NB4 (cell line): ENCODE measurements at places on chromosomes 16 and 17.
A peak's percentile ranks its signal among the peaks of the same experiment; 100 is the strongest.

- DNase-seq: no peak
Measured at GRCh38 chr17:9286434-9286833, 265.1 kb downstream of the NTN1 start.

DNA sequence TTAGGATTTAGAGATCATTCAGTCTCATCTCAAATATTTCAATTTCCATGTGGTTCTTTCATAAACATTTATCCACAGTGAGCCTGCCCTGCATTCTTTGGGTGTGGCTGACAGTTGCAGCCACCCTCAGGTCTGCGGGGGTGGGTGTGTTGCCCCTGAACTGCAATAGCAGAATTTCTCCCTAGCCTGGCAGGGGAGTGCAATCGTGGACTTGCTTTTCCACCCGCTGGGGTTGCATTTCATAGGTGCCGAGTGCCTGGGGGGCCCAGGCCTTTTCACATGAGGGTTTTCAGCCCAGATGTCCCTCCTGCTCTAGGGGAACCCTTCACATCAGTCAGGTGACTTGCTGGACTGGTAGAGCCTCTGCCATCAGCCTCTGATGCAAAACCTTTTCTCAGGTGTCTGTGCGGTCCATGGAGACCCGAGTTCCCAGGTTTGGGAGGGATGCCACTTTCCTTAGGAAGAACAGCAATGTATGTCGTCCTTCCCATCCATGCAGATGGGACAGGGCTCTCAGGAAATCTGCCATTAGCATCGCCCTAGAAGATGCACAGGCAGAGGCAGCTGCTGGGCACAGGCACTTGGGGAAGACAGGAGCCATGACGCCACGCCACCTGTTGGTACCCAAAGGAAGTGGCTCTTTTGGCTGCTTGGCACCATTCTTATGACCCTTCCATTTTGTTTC lies 2.4 kb upstream of the USP36 start:
- peak; percentile 71 for DNase-seq

DNA sequence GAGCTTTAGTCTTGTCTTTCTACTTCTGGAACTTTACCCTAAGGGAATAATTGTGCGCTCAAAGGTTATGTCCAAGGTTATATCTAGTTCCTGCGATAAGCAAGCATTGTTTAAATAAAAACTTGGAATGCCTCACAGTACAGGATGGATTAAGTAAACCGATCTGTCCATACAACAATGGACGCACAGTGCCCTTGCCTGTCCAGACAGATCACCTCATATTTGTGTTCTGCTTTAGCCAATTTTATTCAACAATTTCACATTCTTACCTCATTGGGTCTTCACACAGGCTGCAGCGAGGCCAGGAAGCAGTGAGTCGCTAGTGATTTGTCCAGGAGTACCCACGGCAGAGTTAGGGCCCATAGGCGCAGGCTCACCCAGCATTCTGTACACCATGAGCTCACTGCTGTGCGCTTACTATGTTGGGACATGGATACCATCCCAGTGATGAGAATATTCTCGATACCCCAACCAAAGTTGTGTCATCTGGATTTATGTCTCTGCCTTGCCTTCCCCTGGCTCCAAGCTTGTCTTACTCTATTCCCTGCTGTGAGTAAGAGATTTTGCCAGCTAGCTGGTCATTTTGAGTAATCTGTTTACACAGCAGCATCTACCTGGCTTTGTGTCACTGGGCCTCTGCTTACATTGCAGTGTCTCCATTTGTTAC lies 39.8 kb downstream of the USP43 start:
- DNase-seq: no peak

GRCh38 chr16:84313921-84314320 lies 19.2 kb downstream of the WFDC1 start:
- DNase-seq: no peak

DNA sequence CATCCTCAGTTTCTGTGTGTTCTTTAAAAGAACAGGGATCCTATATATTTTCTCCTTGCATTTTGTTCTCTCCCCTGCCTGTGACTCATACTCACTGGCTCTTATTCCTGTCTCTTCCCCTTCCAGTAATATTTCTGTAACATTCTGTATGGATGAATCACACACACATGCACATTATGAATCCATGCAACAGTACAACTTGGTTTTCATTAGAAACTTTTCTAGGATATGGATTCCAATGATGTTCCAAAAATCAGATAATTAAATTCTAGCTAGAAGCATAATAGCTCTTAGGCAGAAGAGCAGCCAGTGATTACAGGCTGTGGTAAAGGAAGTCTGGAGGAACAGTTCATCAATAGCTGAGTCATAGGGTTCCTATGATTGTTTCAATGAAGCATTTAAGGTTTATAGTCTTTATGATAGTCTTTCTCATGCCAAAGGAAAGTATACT lies 119.6 kb upstream of the PMFBP1 start:
- DNase-seq: no peak

- no peak for DNase-seq
Measured at GRCh38 chr16:89899879-89900481, 18.7 kb upstream of the MC1R start.

GRCh38 chr17:59826706-59827453 lies 65.9 kb downstream of the TUBD1 start:
- no peak for DNase-seq

DNA sequence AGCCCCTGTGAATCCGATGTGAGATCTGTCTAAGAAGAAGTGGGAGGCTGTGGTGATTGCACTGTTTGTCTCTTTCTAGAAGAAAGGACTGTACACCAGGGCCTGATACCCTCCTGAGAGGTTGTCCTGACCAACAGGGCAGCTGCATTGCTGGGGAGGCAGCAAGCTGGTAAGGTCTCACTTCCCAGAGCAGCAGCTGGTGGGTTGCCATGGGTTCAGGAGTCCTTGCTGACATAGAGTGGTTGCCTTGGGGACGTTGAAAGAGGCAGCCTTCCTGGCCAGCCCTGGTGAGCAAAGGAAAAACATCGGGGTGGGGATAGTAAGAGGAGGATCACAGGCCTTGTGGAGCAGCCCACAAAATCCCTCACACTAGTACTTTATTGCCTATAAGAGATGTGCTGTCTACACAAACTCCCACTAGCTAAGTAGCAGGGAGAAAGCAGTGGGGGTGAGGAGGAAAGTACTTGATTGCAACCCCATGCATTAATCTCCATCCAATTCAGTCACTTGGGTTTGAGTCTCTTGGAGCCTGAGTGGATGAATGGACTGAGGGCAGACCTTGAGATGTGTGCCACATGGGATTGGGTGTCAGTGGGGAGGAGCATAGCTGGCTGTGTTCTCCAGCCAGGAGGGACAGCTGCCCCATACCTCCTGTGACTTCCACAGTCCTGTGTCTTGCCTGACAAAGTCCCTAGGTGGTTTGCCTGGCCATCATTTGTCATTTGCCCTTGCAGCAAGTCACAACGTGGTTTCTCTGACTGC lies 143.8 kb upstream of the RPL38 start:
- no peak for DNase-seq

- DNase-seq: no peak
Measured at GRCh38 chr17:55144518-55144917, 120.2 kb upstream of the HLF start.

DNA sequence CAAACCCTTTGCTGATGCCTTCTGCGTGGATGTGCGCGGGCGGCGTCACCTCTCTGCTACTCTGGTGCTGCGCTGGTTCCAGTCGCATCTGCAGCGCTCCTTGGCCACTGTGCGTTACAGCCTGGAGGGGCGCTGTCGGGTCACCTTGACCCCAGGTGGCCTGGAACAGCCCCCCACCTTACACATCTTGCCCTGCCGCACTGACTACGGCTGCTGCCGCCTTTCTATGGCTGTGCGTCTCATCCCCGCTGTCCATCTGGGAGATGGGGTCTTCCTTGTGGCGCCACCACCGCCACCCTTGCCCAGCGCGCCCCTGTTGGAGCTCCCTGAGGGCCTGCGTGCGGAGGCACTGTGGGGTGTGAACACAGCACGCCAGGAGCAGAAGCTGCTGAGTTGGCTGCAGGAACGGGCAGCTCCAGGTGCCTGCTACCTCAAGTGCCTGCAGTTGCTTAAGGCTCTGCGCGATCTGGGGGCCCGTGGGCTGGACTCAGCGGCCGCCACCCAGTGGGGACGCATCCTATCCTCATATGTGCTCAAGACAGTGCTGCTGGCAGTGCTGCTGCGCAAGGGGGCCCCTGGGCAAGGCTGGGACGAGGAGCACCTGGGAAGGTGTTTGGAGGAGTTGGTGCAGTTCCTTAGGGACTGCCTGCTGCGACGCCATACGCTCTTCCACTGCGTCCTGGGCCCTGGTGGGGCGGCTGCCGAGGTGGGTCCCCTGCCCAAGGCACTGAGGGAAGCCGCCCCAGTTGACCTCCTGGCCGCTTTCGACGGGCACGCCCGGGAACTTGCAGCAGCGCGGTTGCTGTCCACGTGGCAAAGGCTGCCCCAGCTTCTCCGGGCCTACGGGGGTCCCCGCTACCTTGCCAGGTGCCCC lies 1.6 kb downstream of the ITPRIPL2 start:
- DNase-seq: no peak

GRCh38 chr17:34206569-34206968 lies 48.5 kb upstream of the CCL2 start:
- DNase-seq: no peak

DNA sequence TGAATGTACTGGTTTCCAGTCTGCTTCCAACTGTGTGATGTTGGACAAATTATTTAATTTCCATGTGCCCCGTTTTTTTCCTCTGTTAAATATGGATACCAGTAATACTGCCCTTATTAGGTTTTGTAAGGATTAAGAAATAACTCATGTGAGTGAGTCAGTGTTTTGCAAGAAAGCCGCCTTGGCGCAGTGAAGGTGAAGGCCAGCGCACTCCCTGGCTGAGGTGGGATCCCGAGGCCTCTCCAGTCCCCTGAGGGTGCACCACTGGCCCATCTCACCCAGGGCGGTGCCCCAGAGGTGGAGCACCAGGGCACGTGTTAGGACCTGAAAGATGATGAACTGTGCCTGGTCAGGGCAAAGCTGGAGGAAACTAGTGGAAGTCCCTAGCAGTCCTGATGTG lies 43.5 kb downstream of the PHKB start:
- no peak for DNase-seq

- peak; percentile 35 for DNase-seq
Measured at GRCh38 chr17:39573447-39574298, 34.0 kb downstream of the NEUROD2 start.

DNA sequence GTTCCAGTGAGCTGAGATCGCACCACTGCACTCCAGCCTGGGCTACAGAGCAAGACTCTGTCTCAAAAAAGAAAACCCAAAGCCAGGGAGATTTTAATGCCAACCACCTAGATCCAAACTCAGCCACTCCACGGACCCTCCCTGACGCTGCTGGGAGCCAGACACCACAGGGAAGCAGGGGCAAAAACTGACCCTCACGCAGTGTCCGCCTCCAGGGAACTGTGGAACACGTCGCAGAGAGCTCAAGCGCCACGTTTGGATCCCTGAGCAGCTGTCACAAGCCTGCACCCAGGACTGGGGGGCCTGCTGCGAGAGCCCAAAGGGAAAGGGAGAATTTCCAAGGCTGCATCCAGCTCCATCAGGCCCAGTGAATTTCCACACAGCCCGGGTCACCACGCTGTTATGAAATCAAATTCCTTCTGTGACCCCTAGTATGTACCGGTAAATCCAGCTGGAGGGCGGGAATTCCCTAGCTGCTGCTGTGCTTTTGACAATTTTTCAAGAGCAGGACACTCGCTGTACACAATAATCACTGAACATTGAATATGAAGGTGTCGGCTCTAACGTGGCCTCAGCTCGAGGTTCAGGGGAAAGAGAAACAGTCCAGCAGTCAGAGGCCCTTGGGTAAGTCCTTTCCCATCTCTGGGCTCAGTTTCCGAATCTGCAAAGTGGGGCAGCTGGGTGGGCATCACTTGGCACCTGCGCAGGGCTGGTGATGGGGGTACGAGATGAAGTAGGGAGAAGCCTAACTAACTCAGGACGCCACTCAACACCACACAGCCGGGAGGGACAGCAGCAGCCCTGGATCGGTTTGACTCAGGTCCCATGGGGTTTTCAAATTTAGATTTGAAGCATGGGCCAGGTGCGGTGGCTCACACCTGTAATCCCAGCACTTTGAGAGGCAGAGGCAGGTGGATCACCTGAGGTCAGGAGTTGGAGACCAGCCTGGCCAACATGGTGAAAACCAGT lies 8.6 kb downstream of the CARHSP1 start:
- DNase-seq: no peak

GRCh38 chr17:66789961-66790437 lies 44.9 kb upstream of the CACNG5 start:
- DNase-seq: no peak

- peak; percentile 27 for DNase-seq
Measured at GRCh38 chr16:9469512-9469911, 378.1 kb downstream of the HAPSTR1 start.

DNA sequence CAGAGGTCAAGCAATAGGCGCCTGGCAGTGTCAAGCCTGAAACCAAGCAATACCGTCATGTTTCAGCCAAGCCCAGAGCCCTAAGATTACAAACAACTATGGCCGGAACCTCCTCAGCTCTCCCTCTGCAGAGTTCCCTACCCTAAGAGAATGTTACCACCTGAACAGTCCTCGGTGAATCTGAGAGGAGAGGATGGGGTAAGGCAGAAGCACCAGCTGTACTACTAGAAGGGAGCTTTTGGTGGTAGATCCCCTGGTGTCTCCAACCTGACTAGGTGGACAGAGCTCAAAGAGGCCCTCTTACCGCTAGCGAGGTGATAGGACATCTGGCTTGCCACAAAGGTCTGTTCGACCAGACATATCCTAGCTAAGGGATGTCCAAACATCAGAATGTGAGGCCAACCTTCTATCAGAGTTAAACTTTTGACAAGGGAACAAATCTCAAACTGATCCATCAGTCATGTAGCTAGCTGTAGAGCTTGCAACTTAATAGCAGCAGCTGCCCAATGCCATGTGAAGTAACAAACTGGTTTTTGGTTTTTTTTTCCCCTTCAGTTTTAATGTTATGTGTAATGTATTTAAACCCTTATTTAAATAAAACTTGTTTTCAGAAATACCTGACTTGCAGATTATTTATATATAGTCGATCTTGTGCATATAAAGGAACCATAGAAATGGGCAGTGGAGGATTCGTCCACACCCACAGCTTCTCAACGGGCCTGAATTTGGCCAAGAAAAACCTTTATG lies 2.5 kb downstream of the EIF1 start:
- no peak for DNase-seq

DNA sequence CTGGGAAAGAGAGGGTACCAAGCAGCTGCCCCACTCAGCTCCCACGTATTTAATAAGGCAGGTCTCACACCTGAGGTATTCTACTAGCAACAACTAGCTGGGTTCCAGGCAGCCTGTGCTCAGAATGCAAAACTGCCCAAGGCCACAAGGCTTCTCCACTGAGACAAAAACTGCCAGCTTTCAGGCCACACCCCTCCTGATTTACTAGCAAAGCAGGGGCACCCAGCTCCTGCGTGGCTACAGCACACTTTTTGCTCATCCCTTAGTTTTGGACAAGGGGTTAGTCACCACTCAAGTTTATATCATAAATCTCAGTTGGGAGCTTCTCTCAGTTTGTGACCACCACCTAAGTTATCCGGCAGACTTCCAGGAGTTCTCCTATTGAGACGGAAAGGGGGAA lies 494.6 kb downstream of the CDH11 start:
- DNase-seq: peak; percentile 13
